T1000 (cell line): ENCODE measurements at places on chromosomes 3 and 15.

DNA sequence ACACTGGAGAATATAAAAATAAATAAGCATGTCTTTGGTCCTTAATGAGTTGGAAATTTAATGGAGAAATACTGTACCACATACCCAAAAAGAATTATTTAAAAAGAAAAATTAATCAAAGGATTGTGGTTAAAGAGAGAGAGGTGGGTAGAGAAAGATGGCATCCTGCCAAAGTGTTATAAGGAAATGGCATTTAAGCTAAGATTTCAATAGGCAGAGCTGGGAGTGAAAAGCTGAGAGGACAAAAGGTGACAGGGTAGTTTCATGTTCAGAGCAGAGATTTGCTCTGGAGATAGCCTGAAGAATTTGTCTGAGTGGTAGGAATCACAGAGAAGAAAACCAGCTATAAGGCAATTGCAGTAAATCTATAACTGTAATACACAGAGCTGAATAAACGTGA is 181.0 kb downstream of the SI start:
- DNase-seq: no peak

- no peak for DNase-seq
Measured at GRCh38 chr15:79283252-79284048, 928 bp downstream of the ANKRD34C start.

DNA sequence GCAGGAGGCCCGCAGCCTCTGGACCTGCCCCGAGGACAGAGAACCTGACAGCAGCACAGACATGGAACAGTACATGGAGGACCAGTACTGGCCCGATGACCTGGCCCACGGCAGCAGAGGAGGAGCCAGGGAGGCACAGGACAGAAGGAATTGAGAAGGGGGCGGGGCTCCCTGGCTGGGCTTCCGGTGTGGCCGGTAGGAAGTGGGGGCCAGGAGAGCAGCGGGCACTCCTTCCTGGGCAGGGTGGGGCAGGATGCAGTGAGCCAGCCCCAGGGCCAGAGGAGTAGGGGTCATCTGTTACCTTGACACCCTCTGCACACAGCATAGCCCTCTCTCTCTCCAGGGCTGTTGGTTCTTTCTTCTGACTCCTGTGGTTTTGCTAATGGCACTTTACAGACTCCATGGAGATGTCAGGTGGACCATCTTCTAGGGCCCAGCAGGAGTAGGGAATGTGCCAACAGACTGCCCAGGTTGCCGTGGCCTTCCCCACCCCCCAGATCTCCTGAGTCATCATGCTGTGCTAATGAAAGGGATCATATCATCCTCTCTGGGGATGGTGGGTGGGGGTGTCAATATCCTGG is 8.6 kb upstream of the ISG20 start:
- DNase-seq: no peak

DNA sequence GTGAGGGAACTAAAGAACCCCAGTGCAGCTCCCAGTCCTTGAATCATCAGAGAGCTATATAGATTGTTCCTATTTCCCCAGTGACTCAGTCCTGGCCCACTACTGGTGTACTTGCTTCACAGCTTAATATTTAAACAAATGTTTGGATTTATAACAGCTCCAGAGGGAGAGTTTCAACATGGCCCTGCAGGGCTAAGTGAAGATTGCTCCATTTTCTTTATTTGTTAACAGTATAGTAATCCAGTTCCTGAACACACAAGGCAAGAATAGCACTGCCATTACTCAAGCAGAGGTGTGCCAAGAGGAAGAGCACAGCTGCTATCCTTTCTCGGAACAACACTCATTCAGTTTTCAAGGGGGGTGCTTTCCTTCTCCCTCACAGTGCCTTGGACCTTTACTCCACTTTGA is 6.5 kb downstream of the SQOR start:
- DNase-seq: peak; percentile 3

DNA sequence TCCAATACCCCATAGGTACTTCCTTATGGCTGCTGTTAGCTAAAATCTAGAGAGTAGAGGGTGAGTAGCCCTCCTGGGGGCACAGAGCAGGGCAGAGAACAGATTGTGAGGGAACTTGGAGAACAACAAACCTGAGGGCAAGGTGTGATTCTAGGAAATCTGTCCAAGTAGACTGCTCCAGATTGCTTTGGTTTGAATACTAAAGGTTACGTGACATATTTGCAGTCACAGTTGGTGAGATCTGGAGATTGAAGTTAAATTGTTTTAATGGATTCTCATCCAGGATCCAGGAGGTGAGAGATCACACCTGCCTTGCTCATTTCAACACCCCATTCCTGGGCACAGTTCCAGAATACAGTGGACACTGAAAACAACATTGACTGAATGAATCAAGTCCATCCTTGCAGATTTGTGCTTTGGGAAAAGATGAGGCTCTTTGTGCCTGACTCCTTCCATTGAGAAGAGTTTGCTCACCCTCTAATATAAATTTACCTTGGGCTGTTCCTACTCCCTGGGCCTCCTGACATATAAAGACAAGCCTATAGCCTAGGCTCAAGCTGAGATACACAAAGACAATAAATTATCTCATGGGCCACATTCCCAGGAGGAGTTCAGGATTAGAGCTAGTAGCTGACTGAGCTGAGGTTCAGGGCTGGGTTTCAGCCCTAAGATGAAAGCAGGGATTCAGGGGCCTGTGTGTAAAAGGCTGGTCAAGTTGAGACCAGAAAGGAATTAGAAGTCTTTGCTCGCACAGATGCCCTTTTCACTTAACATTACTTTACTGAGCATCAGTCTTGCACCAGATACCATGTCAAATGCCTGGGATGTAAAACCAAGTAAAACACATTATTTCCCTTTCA is 400.9 kb upstream of the MCTP2 start:
- no peak for DNase-seq

DNA sequence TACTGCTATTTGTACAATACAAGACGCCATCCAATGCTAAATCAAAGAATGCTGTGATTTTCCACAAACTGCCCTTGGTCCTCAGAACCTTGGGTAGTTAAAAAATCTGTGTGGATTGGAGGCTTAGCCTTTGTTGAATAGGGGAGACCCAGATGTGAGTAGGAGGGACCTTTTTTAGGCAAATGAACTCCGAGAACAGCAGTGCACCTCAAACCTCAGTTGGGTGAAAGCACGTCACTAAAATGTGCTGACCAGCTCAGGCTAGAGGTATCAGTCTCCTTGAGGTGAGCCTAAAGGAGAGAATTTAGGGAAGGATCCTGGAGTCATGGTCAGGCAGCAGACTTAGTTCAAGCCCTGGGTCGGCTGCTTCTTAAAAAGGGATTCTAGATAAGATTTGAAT is 200.7 kb downstream of the SOX2 start:
- no peak for DNase-seq

DNA sequence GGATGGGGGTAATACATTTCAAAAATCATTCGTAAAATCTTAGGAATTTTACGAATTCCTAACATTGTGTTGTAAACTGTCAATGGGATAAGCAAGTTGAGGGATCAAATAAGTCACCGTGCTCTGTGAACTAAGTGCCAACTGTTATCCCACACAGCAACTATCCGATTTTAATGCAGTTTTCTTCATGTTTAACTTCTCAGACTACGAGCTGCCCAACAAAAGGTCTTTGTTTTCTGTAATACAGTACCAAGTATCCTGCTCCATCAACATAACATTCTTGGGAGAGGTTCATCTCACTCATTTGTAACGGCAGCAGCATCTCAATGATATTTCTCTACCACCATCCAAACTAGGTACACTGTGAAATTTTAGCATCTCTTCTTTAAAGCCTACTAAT is 654.1 kb upstream of the LMCD1 start:
- DNase-seq: no peak

- no peak for DNase-seq
Measured at GRCh38 chr15:85504749-85505676, 124.6 kb downstream of the AKAP13 start.

DNA sequence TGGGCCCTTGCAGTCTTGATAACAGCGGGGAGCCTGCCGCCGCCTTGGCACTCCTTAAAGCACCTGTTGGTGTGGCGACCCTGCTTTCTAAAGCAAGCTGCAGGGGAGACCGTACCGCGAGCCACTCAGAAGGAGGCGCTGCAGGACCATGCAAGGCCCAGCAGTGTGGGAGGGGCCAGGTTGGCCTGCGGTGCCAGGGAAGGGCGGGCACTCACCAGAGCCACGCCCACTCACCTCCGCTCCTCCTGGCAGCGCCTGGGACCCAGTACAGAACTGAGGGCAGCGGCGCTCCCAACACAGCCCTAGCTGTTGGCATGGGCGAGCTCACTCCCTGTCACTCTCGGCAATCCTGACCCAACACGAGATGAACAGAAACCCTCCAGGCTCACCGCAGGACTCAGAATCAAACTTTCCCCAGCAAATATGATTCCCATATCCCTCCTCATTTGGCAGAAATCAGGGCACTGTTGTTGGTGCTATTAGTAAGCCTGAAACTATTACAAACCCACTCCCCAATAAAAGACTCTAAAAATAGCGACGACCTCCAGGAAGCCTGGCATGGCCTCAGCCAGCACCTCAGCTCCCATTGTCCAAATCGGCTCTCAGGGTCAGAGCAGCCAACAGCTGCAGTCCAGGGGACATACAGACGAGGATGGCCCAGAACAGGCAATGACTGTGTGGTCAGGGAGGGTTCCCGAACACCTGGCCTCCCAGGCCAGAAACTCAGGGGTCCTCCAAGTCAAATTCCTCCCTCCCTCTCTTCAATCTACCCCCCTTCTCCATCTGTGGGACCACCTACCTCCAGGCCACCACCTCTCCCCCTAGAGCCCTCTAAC is 77.2 kb downstream of the TBC1D2B start:
- DNase-seq: no peak

DNA sequence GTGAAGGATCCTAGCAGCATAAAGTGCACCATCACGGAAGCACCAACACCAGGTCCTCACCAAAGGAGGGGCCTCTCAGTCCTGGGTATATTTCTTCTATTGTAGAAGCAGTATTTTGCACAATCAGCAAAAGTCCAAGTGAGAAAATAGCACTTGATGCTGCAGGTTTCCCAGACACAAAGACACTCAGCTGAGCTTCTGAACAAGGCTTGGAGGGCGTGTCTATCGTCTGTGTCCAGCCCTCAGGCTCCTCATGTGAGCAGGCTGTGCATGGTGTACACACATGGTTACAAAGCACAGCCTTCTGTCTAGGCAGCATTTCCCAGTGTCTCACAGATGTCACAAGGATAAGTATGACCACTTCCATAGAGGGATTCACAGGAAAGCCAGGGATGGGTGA is 98.3 kb upstream of the SPATA12 start:
- DNase-seq: no peak

GRCh38 chr3:174002543-174002942 is 605.0 kb downstream of the NLGN1 start:
- no peak for DNase-seq

- no peak for DNase-seq
Measured at GRCh38 chr15:35229085-35229484, 144.0 kb upstream of the NANOGP8 start.

- DNase-seq: no peak
Measured at GRCh38 chr3:150762662-150763121, 277 bp downstream of the SIAH2 start.

- DNase-seq: no peak
Measured at GRCh38 chr3:107679921-107680320, 157.2 kb downstream of the BBX start.

DNA sequence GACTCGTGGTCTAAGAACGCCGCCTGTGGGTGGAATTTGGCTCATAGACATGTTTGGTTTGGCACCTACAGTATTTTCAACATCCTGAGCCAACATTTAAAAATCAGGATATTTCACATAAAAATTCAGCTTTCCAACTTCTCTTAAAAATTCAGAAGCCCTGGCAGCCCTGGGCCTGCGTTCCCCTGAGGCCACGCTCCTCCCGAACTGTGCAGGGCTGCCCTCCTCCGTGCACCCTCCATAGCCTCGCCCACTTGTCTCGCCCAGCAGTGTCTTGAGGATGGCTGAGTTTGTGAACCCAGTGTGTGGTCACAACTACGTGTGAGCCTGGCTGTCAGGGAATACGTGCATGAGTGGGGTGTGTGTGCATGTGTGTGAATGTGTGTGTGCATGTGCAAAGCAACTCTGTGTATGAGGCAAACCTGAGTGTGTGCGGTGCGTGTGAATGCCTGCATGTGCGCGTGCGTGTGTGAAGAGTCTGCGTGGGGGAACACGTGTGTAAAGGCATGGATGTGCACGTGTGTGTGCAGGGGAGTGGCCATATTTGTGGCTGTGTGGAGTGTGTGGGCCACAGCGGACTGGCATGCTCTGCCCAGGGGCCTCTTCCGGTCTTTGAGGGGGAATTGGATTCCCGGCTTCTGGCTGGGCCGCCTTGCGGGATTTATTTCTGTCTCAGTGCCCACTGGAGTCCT is 30.9 kb downstream of the PTH1R start:
- DNase-seq: no peak

DNA sequence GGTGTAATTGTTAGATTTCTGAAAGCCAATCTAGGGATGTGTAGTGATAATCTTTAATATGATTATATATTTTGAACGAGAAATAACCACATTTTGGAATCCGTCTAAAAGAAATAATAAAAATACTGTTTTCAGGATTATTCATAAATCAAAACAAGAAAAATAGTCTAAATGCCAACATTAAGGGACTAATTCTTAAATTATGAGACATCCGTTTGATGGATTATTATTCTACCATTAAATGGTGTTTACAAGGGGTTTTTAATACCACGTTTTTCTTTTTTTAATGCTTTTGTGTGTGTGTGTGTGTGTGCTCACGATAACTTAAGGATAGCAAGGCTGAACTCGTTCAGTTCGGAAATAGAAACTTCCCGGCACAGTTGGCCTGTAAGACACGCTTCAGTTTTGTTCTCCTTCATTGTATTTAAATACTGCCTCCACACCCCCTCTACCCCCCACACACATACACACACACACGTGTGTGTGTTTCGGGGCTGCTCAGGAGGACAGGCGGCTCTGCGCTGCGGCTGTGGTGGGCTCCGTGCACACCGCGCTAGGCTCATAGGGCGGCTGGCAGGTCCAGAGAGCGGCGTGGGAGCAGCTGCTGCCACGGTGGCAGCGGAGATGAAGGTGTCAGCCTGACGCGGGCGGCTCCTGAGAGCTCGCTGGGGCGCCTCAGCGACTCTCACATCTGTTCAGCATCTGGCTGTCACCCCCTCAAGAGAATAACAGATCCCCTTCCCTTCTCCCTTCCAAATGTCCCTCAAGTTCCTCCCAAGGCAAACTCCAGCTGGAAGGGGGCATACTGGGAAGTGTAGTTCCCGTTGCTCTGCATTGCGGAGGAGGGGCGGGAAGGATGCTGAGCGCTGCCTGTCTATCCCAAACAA is 23.0 kb upstream of the ANP32A start:
- no peak for DNase-seq

- DNase-seq: no peak
Measured at GRCh38 chr3:114557791-114558190, 264.0 kb downstream of the TIGIT start.

DNA sequence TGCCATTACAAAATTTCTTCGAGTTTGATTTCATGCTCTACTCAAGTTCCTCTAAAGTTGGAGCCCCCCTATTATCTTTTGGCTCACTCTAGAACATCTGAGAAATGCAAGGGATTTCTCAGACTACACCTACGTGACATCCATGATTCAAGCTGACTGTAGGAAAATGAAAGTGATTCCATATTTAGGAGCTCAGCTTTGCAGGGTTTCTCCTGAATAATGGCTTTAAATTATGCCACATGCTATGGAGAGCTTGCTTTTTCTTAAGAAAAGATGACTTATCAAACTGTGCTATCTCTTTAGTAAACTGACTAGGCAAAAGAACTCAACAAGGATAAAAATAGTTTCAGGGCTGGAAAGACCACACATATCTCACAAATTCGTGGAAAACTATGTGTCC is 292.1 kb downstream of the LSAMP start:
- no peak for DNase-seq
